ENCODE measurements at places on chromosomes 4 and X.

GRCh38 chrX:19912-20571 lies 261.1 kb upstream of the PLCXD1 start:
- DNase-seq = no peak

DNA sequence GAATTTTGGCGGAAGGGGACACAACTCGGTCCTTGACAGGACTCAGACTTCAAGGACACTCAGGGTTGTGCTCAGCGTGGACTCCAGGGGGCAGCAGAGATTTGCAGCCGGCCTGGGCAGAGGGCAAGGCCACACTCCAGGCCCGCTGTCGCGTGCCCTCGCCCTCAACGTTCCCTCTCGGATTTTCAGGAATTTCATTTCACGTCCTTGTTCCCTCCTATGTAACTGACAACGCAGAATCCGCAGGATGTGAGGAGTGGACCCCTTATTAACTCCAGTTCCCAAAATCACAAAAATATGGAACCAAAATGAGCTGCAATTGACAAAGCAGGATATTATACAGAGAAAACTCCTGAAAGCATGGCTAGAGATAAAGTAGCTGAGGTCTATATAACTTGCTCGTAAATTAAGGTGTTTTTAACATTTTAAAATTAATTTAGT lies 21.0 kb upstream of the DCTD start:
- no peak for DNase-seq

DNA sequence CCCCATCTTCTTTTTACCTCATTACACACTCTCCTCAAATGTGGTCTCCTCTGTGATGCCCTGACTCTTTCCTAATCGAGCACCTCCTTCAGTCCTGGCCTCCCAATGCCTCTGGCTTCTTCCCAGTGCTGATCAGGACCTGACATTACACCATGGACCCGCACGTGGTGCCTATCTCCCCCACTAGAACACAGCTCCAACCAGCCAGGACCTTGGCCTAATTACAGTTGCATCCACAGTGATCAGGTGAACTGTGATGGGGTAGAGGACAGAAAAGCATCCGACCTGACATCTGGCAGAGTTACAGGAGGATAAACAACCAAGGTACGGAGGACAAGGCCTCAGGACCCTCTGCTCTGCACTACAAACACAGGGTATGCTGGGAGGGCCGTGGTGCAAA lies 12.4 kb downstream of the LYAR start:
- no peak for DNase-seq

- no peak for DNase-seq
Measured at GRCh38 chr4:110808351-110808878, 185.5 kb upstream of the PITX2 start.

GRCh38 chr4:156815717-156816359 lies 155.8 kb downstream of the PDGFC start:
- DNase-seq = peak; percentile 79

DNA sequence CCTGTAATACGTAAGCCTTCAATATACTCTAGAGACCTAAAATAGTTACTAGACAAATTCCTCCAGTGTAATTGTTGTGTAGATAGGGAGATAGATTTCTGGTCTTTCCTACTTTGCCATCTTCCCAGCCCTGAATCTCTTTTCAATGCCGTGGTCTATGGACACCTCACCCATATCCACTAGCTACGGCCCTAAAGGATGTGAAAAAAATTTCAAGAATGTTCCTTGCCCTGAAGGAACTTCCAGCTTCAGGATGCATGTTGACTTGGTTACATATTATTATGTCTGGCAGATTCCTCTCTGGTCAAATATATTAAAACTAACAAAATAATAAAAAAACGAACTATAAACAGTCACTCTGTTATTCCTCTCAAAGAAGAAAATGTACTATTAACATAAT lies 52.4 kb upstream of the TSPAN5 start:
- DNase-seq = no peak

DNA sequence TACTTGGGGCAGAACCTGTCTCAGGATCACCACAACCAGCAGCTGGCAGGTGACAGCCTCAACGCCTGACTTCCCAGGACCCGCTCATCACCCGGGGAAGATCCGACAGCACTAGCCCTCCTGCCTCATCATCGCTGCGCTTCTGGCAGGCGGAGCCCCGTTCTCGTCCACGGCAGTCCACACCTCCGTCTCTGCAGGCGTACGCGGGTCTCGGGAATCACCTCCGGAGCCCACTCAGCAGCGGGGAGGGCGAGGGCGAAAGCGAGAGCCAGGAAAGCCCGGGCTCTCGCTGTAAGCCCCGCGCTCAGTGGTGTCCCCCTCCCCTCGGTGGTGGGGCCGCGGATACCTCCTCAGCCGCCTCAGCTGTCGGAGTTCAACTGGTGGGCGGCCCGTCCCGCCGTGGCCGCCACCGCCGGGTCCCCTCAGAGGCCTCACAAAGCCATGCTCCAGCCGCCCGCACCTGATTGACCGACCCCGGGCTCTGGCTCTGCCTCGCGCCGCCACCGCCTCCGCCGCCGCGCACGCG lies 518 bp upstream of the CNKSR2 start:
- DNase-seq = peak; percentile 31

- no peak for DNase-seq
Measured at GRCh38 chr4:27215220-27215826, 354.7 kb downstream of the STIM2 start.

GRCh38 chr4:98101988-98102387 lies 41.3 kb downstream of the STPG2 start:
- no peak for DNase-seq

- DNase-seq = no peak
Measured at GRCh38 chr4:126361287-126361686, 1046.5 kb downstream of the FAT4 start.

DNA sequence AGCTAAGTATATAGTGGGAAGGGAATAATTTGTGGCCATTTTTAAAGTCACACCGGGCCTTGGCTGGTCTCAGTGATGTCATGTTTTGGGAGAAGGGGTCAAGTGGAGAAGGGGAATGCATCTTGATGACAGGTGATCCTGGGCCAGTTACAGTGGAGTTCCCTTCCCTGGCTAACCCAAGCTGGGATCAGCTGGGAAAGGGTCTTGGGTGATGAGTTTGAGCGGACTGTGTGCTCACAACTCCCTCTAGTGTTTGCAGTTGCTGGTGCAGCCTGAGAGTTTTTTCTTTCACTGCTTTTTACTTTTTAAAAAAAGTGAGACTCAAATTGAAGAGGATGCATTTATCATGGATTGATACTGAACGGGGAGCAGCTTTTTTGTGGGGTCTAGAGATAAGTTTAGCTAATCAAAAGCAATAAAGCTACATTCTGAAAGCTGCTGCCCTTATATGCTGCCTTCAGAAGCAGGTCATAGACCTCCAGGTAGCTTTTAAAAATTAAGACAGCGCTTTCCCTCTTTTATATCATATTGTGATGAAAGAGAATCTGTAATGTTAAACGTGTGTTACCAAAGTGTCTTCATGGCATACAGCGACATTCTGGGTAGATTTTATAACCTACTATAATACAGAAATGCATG lies 164.7 kb downstream of the DCLK2 start:
- DNase-seq = no peak

- DNase-seq = no peak
Measured at GRCh38 chr4:48493452-48494100, 3.5 kb downstream of the ZAR1 start.

DNA sequence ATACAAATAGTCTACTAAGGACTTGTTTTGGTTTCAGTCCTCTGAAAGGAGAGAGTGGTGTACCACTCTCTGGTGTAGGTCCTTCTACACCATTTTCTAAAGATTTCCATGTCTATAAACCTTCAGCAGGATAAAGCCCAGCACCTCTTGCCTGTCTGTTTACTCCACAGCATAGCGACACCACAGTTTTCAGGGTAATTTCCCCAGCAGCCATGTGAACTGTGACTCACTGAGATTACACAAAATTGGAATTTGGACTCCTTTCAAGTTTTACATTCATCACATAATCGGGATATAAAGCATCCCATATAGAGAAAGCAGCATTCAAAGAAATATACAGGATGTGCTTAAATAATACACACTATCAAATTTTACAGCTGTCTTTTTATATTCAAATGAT lies 229.6 kb downstream of the PRDM5 start:
- no peak for DNase-seq

DNA sequence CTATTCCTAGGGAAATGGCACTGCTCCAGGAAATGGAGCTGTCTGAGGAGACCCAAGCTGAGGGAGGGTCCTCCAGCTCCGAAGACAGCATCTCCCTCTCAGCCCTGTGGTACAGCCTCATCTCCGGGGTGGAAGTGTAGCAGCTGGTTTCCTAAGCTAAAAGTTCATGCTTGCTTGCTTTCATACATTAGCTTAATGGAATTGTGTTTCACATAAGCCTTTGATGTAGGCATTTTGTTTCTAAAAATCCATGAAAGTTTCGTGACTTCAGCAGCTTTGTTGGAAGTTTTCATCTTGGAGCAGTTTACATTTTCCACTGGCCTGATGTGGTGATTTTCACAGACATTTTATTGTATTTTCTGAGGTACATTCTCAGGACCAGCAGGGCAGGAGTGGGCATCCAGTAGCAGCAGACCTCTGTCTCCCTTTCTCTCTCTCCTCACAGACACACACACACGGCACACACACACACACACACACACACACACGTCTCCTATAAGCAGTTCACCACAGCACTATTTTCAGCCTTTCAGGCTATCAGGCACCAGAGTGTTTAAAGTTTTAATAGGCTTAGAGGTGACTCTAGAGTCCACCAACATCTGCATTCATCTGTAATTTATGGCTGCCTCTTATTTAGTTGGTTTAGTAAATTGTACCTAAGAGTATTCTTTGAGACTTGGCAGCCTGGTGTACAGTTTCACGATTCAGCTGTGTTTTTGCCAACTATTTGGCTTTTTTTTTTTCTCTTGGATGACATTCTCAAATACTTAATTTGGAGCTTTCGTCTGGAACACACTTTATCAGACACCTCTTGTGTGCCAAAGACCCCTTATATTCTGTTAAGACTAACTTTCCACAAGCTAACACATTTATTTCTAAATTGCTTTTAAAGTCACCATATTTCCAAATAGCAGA lies 225.8 kb upstream of the SFRP2 start:
- no peak for DNase-seq

DNA sequence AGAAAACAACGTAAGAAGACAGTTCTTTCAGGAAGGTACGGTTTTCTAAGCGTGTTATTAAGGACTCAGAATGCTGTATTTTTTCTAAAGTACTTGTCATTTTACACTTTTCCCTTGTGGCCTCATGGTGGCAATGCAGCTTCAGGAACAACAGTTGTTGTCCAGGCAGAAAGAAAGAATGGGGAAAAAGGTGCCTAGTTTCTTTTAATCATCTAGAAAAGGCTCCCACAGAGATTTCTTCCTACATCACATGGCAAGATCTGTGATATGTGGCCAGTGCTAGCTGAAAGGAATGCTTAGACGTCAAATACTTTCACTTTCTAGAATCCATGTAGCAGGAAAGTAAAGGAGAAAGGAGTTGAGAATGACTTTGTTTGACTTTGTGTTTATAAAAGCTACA lies 49.0 kb upstream of the TRAM1L1 start:
- DNase-seq = no peak

- DNase-seq = no peak
Measured at GRCh38 chr4:171834640-171835039, 21.4 kb downstream of the GALNTL6 start.

DNA sequence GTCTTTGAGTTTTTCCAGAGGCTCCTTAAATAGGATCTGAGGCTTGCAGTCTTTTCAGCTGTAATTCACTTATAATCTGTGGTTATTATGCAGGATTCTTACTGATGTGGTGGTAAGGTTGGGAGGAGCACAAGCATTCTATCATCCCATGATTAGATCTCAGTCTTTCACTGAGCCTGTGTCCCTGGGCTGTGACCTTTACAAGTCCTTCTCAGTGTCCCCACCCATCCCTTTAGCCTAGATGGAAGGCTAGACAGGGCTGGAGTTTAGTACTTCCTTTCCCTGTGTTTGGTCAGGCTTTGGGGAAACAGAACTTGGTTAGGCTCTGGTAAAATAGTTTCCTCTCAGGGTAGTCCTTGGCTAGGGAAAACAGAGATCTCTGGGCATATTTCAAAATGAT lies 17.1 kb upstream of the NKAP start:
- no peak for DNase-seq

DNA sequence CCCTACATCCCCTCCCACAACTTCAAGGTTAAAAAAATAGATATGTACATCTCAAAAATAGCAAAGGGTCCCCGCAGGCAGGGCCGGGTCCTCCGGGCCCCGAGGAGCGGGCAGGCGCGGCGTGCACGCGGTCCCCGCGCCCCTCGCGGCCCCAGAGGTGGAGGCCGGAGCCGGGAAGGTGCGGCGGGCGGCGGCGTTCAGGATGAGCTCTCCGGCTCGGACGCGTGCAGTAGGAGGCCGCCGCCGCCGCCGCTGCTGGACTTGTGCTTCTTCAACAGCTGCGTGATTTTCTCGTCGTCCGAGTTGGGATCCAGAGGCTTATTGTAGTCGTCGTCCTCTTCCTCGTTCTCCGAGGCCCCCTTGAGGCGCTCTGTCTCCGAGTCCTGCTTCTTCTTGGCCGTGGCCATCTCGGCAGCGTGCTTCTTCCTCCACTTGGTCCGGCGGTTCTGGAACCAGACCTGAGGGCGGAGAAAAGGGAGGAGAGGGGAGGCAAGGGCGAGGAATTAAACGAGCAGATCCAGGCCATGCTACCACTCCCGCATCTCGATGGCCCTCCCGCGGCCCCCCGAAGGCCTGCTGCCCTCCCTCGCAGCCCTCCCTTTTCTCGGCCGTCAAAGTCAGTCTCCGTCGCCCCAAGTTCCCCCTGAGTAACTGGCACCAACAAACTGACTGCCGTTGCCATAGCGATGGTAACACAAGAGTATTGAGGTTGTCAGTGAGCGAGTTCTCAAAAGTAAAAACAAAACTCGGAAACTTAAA lies 5.8 kb downstream of the NKX6-1 start:
- DNase-seq = no peak

GRCh38 chrX:131572372-131573014 lies 28.6 kb downstream of the OR13H1 start:
- DNase-seq = no peak

- peak; percentile 81 for DNase-seq
Measured at GRCh38 chr4:8198906-8199593, at the start of gene SH3TC1. TSS of gene SH3TC1 (plus strand) at chr4:8199290. CDS start at chr4:8205195, 5,905 bp downstream.

GRCh38 chr4:158316264-158316663 lies 106.0 kb downstream of the TMEM144 start:
- DNase-seq = no peak

DNA sequence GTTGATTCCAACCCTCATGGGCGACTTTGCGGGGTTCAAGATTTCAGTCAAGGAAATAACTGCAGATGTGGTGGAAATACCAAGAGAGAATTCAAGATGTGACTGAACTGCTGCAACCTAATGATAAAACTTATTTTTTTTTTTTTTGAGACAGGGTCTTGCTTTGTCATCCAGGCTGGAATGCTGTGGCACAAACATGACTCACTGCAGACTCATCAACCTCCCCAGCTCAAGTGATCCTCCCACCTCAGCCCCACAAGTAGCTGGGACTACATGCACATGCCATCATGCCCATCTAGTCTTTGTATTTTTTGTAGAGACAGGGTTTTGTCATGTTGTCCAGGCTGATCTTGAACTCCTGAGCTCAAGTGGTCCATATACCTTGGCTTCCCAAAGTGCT lies 19.5 kb upstream of the WDFY3 start:
- DNase-seq = no peak

GRCh38 chr4:147012059-147012707 lies 66.5 kb upstream of the TTC29 start:
- DNase-seq = no peak

- no peak for DNase-seq
Measured at GRCh38 chr4:151114986-151115385, 15.6 kb downstream of the RPS3A start.

All from NCI-H2029 (cell line).